ENCODE measurements at places on chromosomes 12 and 14.
A peak's percentile ranks its signal among the peaks of the same experiment; 100 is the strongest.

DNA sequence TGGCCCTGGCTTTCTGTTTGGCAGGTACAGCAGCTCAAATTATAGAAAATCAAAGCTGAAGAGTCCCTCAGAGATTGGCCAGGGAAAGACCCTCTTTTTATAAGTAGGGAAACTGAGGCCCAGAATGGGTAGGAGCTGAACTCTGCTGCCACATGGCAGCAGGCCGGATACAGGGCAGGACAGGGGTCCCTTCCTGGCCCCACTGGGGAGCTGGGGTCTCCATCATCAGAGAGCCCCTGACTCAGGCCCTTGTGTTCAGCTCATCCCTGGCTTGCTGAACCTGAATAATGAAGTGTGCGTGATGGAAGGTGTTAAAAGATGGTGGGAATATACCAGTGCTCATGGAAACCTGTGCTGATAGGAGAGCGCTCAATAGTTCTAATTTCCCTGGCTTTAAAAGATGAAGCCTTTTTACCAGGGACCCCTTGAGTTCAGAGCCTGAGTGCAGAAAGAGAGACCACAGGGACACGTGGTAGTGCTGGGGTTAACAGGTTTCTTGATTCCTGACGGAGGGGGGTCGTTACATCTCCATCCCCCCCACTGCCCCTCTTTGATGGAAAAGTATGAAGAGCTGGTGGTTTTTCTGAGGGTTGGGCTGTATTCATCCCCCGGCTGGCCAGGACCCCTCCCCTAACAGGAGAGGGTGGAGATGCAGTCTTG is 4.4 kb downstream of the DLK1 start:
- H3K36me3 ChIP-seq, result no peaks in the 10 kb centered on the region
- H3K27me3 ChIP-seq, result no peaks in the 10 kb centered on the region
- DNase-seq, result no peak
- no peaks in the 10 kb centered on the region for H3K4me1 ChIP-seq
- H3K27ac ChIP-seq, result no peak overlapping the region
- H3K4me3 ChIP-seq, result no peak overlapping the region

DNA sequence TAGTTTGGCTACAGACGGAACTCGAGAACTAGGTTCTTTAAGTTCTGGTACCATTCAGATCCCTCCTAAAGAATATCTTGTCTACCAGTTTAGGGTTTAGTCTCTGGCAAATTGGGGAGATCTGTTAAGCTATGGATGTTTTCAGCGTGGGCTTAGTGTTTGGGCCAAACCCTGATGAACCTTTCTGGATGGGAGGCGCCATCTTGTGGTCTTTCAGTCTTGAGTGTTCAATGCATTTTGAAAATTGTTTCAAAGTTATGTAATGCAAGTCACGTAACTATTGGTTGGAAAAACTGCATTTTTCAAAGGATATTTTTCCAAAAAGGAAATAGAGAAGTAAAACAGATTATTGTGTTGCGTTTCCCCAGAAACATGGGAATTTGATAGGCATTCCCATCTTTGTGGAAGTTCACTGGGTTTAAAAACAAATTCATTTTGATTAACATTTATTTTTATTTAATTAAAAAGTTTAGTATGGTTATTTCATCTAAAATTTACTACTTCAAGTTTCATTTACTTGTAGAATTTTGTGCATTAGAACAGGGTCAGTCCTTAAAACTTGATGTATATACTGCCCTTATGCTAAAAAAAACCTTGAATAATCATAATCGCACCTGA is 169.0 kb downstream of the PRIMA1 start:
- no peak overlapping the region for H3K27ac ChIP-seq
- DNase-seq, result no peak
- no peaks in the 10 kb centered on the region for H3K4me1 ChIP-seq
- no peaks in the 10 kb centered on the region for H3K36me3 ChIP-seq
- H3K4me3 ChIP-seq, result no peak overlapping the region
- no peaks in the 10 kb centered on the region for H3K27me3 ChIP-seq

GRCh38 chr12:81949841-81950308 is 190.7 kb upstream of the PPFIA2 start:
- no peaks in the 10 kb centered on the region for H3K27me3 ChIP-seq
- H3K4me3 ChIP-seq, result no peak overlapping the region
- no peak overlapping the region for H3K27ac ChIP-seq

DNA sequence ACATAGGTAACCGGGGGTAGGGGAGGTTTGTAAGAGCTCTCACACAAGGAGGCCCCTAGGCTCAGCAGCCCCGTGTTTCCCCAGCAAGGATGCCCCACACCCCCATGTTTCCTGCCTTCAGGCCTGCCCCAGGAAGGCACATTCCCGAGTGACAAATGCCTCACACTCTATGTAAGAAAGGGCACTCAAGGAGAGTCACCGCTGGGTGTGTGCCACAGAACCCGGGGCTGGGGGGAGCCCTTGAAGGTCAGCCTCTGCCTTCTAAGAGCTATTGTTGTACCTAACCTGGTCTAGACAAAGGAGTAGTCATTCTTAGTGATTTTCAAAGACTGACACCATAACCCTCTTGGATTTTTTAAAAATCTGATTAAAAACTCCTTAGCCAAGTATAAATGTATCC is 333.6 kb downstream of the DPF3 start:
- H3K4me1 ChIP-seq, result no peaks in the 10 kb centered on the region
- no peak for DNase-seq
- H3K4me3 ChIP-seq, result no peak overlapping the region
- H3K27me3 ChIP-seq, result no peaks in the 10 kb centered on the region

DNA sequence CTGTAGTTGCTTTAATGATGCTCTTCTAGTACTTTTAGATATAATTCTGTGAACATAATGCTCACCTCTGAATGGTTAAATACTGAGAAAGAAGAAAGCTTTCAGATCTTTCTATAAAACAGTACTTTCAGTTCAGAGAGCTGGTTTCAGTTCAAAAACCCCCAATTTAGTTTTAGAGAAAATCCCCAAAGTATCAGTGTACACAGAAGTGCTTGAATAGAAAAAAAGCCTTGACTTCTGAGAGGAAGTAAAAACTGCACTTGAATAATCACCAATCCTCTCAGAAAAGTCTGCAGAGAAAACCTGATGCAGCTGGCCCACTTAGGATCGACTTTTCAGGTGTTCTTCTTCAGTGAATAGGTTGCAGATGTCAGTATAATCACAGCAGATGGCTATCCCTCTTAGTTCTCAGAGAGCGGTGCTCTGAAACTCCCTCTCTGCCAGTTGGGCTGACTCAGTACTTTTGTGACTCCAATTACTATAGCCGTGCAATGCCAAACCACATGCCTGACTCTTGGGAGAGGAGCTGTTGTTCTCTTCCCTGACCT is 616.3 kb downstream of the LRFN5 start:
- no peak for DNase-seq
- H3K27ac ChIP-seq, result no peak overlapping the region
- H3K27me3 ChIP-seq, result no peaks in the 10 kb centered on the region
- H3K36me3 ChIP-seq, result no peaks in the 10 kb centered on the region

DNA sequence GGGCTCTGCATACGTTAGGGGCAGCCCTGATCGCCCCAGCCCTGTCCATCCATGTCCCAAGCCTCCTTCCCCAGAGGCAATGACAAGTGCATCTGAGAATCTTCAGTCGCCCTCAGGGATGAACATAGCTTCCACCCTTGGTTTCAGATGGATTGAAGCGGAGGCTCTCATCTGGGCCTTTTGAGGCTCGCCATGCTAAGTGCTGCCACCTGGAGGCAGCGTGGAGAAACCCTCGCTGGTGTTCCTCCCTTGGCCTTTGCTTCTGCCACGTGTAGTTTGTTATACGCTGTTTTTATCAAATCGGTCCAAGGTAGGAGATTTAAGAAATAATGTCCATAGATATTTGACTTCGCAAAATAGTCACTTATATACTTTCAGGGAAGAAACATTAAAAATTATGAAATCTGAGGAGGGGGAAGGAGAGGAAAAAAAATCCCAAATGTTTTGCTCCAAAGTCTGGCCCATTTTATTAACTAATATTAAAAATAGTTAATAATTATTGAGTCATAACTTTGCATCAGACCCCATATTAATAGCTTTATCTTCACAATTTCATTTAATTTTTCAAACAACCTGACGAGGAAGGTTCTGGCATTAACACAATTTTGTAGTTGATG is 28.8 kb upstream of the LRRC10 start:
- no peaks in the 10 kb centered on the region for H3K4me1 ChIP-seq
- no peaks in the 10 kb centered on the region for H3K27me3 ChIP-seq
- H3K36me3 ChIP-seq, result no peaks in the 10 kb centered on the region

DNA sequence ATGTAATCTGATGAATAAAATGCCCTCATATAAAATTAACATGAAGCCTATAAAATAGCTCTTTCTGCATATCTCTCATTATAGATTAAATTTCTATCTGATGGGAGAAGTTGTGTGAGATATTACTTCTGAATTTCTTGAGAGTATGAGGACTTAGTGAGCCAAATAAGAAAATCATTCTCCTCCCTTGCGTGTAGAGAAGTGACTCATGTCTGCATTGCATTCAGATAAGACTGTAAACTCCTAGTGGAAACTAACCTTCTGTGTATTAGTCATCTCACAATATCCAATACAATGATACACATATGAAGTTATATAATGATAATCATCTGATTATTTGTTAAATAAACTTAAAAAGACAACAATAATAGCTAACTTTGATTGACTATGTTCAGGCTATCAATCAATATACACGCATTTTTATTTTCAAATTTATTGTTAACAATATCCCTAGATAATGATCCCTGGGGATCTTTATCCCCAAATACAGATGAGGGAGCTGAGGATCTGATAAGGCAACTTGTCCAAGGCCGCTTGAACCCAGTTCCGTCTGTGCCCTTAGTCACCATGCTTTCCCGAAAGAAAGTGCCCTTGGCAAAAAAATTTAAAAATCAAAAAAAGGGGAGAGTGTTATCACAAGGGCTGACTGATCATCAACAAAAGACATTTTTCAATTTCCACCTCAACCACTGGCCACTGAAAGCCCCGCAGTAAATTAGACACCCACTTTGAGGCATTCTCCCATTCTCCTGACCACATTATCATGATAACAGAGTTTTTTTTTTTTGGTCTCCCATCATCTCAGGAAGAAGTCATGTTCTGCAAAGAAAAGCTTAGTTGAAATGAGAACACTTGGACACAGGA is 189.2 kb upstream of the RASSF8 start:
- H3K27me3 ChIP-seq, result no peaks in the 10 kb centered on the region
- no peak for DNase-seq
- no peaks in the 10 kb centered on the region for H3K4me1 ChIP-seq
- H3K27ac ChIP-seq, result no peak overlapping the region
- no peak overlapping the region for H3K4me3 ChIP-seq

DNA sequence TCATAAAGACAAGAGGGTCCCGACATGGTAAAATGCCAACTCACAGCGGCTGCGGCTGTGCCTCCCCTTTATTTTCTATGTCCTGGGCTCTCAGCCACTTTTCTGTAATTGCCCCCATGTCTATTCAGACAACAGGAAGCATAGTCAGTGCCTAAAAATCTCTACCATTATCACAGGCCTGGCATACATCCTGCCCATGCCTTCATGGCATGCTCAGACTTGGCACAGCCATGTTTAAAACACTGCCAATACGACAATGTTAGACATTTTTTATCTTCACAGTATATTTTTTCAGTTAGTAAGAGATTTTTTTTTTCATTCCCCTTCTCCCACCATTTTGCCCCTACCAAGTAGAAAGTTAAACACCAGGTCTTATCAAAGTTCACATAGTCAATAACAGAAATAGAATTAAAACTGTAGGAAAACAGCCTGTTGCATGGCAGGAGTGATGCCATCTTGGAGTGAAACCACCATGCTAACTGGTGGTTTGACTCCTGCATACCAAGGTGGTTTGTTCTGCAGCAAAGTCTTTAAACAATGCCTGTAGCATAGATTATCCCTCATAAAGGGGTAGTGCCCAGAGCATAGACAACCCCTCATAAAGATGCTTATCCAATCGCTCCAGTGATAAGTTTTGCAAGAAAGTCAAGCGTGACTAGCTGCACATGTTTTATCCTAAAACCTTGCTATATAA is 18.9 kb upstream of the CERS5 start:
- H3K27me3 ChIP-seq, result no peaks in the 10 kb centered on the region
- no peak for DNase-seq
- no peaks in the 10 kb centered on the region for H3K36me3 ChIP-seq
- H3K27ac ChIP-seq, result no peak overlapping the region
- H3K4me3 ChIP-seq, result no peak overlapping the region

DNA sequence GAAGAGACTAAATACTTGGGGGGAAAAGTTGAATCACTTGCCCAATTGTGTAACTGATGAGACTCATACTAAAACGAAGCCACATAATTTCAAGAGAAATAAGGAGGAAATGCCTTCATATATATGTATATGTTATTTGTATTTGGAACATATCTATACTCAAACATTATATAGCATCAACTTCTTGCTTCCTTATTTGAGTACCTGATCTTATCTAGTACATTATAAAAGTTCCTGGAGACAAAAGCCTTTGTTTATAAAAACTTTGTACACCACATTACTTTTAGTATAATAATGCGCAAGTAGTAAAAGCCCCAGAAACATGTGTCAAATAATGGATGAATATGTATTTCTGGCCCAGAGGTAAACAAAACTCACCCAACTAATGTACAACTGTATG is 92.0 kb downstream of the SLC2A13 start:
- H3K4me1 ChIP-seq, result no peaks in the 10 kb centered on the region
- H3K27ac ChIP-seq, result no peak overlapping the region
- no peak for DNase-seq
- H3K36me3 ChIP-seq, result no peaks in the 10 kb centered on the region
- H3K27me3 ChIP-seq, result no peaks in the 10 kb centered on the region
- H3K4me3 ChIP-seq, result no peak overlapping the region

DNA sequence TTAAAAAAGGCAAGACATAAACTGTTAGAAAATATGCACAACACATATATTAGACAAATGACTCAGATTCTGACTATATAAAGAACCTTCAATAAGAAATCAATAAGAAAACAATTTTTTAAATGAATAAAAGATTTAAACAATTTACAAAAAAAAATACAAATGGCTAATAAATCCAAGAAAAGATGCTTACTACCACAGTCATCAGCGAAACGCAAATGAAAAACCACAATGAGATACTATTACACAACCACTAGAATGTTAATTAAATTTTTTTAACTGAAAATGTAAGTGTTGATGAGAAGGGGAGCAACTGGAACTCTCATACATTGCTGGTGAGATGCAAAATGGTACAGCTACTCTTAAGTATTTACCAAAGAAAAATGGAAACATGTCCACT is 24.4 kb downstream of the OSBPL8 start:
- no peaks in the 10 kb centered on the region for H3K4me1 ChIP-seq
- H3K36me3 ChIP-seq, result no peaks in the 10 kb centered on the region
- no peaks in the 10 kb centered on the region for H3K27me3 ChIP-seq
- H3K27ac ChIP-seq, result no peak overlapping the region
- DNase-seq, result no peak

GRCh38 chr14:104392001-104392395 is 187.6 kb upstream of the C14orf180 start:
- peak; percentile 18 for DNase-seq
- H3K4me1 ChIP-seq, result no peaks in the 10 kb centered on the region
- no peaks in the 10 kb centered on the region for H3K36me3 ChIP-seq
- H3K27me3 ChIP-seq, result no peaks in the 10 kb centered on the region
- no peak overlapping the region for H3K27ac ChIP-seq

- H3K27me3 ChIP-seq, result no peaks in the 10 kb centered on the region
- H3K27ac ChIP-seq, result no peak overlapping the region
- H3K36me3 ChIP-seq, result no peaks in the 10 kb centered on the region
- no peak overlapping the region for H3K4me3 ChIP-seq
- H3K4me1 ChIP-seq, result no peaks in the 10 kb centered on the region
- no peak for DNase-seq
Observed at GRCh38 chr14:45727133-45727532, 474.1 kb upstream of the MIS18BP1 start.

All from right lobe of liver (tissue), 6 donors.